Astrocyte (in vitro differentiated cells and primary cell): ENCODE measurements at places on chromosomes 16 and 17. TPM values are rescaled to one million over a fixed set of nuclear protein-coding genes. Genes with fewer than 3 reads are reported as not detected.

The CHST4 gene
- 0.09 TPM in 1 of 2 replicates, not detected in the other for total RNA-seq

The FBXW10 gene
- not detected in 2 replicates for total RNA-seq

The KRTAP2-3 gene
- total RNA-seq: 3.8 and 7.1 TPM in 2 replicates

The ZNF287 gene
- 8.7 and 8.9 TPM in 2 replicates for total RNA-seq

The ABCA10 gene
- 0.20 and 0.75 TPM in 2 replicates for total RNA-seq

The NPIPB6 gene
- 1.7 TPM in 1 of 2 replicates, not detected in the other for total RNA-seq

The UMOD gene
- not detected in 2 replicates for total RNA-seq

The SULT1A2 gene
- not detected in 2 replicates for total RNA-seq

The TVP23A gene
- total RNA-seq: 0.34 and 0.70 TPM in 2 replicates

The CLEC18A gene
- 3.4 and 5.7 TPM in 2 replicates for total RNA-seq

The PRSS22 gene
- 0.58 and 1.5 TPM in 2 replicates for total RNA-seq

The MAP3K3 gene
- 28.3 and 30.5 TPM in 2 replicates for total RNA-seq

The KRTAP3-1 gene
- total RNA-seq: not detected in 2 replicates

GRCh38 chr16:80599466-80599865, 58.7 kb downstream of the DYNLRB2 start:
- DNase-seq: peak; percentile 38
- H3K36me3 ChIP-seq: no peaks in the 10 kb centered on the region
- H3K4me3 ChIP-seq: no peak overlapping the region
- H3K4me1 ChIP-seq: peaks cover 9% of the 10 kb centered on the region
- H3K27me3 ChIP-seq: no peaks in the 10 kb centered on the region

- H3K36me3 ChIP-seq: no peaks in the 10 kb centered on the region
- peaks cover 16% of the 10 kb centered on the region for H3K4me1 ChIP-seq
- H3K27me3 ChIP-seq: no peaks in the 10 kb centered on the region
- DNase-seq: no peak
- H3K27ac ChIP-seq: no peak overlapping the region
Measured at GRCh38 chr17:37844977-37845293, 79.3 kb upstream of the TBC1D3K start.

GRCh38 chr17:65062171-65062915, 5.8 kb upstream of the GNA13 start:
- H3K27ac ChIP-seq: no peak overlapping the region
- H3K4me3 ChIP-seq: no peak overlapping the region
- no peak for DNase-seq
- H3K4me1 ChIP-seq: peaks cover 6% of the 10 kb centered on the region
- H3K27me3 ChIP-seq: no peaks in the 10 kb centered on the region

- H3K36me3 ChIP-seq: no peaks in the 10 kb centered on the region
- DNase-seq: peak; percentile 97
- no peaks in the 10 kb centered on the region for H3K27me3 ChIP-seq
- H3K27ac ChIP-seq: peak overlapping the region; percentile 95
- no peak overlapping the region for H3K4me3 ChIP-seq
Measured at GRCh38 chr16:17518441-17518840, 47.7 kb upstream of the XYLT1 start.

DNA sequence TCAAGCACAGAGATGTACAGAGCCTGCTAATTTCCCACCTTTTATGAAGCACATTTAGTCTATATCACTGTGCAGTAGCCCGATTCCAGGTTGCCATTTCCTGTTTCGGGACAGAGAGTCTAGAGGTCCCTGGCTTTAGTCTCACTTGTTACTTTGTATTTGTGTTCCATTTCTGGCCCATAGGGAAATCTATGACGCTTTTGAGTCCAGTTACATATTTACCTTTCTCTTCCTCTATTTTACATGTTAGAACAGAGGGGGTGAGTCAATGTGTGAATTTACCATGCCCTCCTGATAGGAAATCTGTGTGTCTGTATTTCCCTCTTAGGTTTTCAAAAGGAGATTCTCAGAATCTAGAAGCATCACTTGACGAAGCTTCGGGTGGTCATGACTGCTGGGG, 227.1 kb upstream of the ZFHX3 start:
- no peaks in the 10 kb centered on the region for H3K36me3 ChIP-seq
- no peaks in the 10 kb centered on the region for H3K4me1 ChIP-seq
- no peak overlapping the region for H3K4me3 ChIP-seq
- no peaks in the 10 kb centered on the region for H3K27me3 ChIP-seq
- no peak overlapping the region for H3K27ac ChIP-seq

DNA sequence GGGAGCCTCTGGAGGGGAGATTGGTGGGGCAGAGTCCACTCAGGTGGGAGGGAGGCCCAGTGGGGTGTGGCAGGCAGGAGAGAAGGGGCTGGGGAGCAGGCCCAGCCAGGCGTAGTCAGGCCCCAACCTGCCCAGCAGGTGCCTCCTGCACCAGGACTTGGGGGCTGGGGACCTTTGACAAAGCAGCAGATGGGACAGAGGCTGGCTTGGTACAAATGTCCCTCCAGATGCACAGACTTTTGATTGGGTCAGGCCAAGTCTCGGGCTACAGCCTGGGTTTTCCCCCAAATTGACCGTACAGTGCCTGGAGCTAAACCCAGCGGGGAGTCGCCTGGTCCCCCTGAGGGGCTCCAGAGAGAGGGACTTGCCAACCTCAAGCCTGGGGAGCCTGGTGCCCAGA, 411 bp downstream of the GGT6 start:
- H3K27ac ChIP-seq: no peak overlapping the region
- no peak for DNase-seq

- no peak overlapping the region for H3K4me3 ChIP-seq
- peaks cover 7% of the 10 kb centered on the region for H3K4me1 ChIP-seq
- no peaks in the 10 kb centered on the region for H3K27me3 ChIP-seq
- H3K36me3 ChIP-seq: peaks cover 74% of the 10 kb centered on the region
- H3K27ac ChIP-seq: no peak overlapping the region
Measured at GRCh38 chr17:1673041-1673785, 11.5 kb downstream of the PRPF8 start.

- no peaks in the 10 kb centered on the region for H3K27me3 ChIP-seq
- H3K36me3 ChIP-seq: no peaks in the 10 kb centered on the region
- no peak overlapping the region for H3K27ac ChIP-seq
- DNase-seq: no peak
- no peaks in the 10 kb centered on the region for H3K4me1 ChIP-seq
- H3K4me3 ChIP-seq: no peak overlapping the region
Measured at GRCh38 chr16:48676836-48677235, 66.9 kb upstream of the N4BP1 start.

GRCh38 chr16:11251525-11252481, 4.2 kb downstream of the SOCS1 start:
- H3K27ac ChIP-seq: peak overlapping the region; percentile 64
- peak; percentile 87 for DNase-seq
- H3K4me1 ChIP-seq: peaks cover 36% of the 10 kb centered on the region

DNA sequence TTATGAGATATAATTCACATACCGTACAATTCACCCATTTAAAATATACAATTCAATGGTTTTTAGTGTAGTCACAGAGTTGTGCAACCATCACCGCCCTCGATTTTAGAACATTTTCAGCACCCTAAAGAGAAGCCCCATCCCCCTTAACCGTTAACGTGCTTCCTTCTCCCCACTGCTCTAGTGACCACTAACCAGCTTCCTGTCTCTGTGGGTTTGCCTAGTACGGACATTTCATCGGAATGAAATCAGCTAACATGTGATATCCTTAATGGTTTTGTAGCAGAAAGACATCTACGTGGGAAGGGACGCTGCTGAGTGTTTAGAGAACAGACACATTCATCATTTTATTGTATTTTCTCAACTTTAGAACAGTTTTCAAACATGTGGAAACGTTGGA, 80.8 kb upstream of the HSBP1 start:
- peak overlapping the region; percentile 40 for H3K27ac ChIP-seq
- DNase-seq: peak; percentile 91
- H3K4me3 ChIP-seq: no peak overlapping the region
- no peaks in the 10 kb centered on the region for H3K27me3 ChIP-seq

DNA sequence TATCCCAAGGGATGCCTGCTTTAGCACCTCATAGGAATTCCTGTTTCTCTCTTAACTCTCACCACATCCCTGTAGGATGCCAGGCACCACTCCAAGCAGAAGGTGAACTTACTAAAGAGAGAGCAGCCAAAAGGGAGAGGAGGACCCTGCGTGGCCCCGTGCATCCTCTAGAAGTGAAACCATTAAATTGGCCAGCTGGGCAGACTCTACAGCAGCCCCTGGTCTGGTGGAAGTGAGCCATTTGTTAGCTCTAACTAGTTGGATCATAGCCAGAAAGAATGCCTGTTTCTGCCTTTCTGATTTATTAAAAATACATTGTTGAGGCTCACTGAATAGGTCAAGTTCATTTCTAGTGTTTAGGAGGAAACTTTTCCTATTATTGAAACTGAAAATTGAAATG, 22.3 kb downstream of the TMEM11 start:
- H3K4me1 ChIP-seq: no peaks in the 10 kb centered on the region
- H3K4me3 ChIP-seq: no peak overlapping the region
- H3K27me3 ChIP-seq: no peaks in the 10 kb centered on the region
- DNase-seq: no peak
- H3K27ac ChIP-seq: no peak overlapping the region

GRCh38 chr16:7373776-7374175, 41.1 kb downstream of the RBFOX1 start:
- H3K36me3 ChIP-seq: no peaks in the 10 kb centered on the region
- no peaks in the 10 kb centered on the region for H3K27me3 ChIP-seq
- no peak for DNase-seq

- no peaks in the 10 kb centered on the region for H3K27me3 ChIP-seq
- H3K27ac ChIP-seq: no peak overlapping the region
- no peak for DNase-seq
- H3K4me1 ChIP-seq: no peaks in the 10 kb centered on the region
Measured at GRCh38 chr16:82735186-82735585, 108.4 kb downstream of the CDH13 start.

- H3K4me3 ChIP-seq: no peak overlapping the region
- no peak overlapping the region for H3K27ac ChIP-seq
- DNase-seq: no peak
- no peaks in the 10 kb centered on the region for H3K27me3 ChIP-seq
- no peaks in the 10 kb centered on the region for H3K36me3 ChIP-seq
- H3K4me1 ChIP-seq: peaks cover 17% of the 10 kb centered on the region
Measured at GRCh38 chr16:73000907-73001521, 46.9 kb downstream of the ZFHX3 start.

DNA sequence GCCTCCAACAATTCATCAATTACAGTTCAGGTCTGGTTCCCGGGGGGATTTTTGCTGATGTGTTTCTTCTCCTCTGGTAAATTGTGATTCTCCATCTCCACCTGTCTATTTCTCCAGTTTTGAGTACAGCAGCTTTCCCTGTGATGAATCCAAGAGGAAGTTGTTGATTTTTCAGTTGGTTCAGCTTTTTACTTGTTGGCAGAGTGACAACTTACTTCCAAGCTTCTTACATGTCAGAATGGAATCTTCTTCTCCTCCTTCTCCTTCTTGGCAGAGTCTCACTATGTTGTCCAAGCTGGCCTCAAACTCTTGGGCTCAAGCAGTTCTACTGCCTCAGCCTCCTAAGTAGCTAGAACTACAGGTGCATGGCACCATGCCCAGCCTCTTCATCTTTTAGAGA, 33.4 kb upstream of the TMEM92 start:
- H3K36me3 ChIP-seq: no peaks in the 10 kb centered on the region
- H3K4me3 ChIP-seq: no peak overlapping the region
- no peak overlapping the region for H3K27ac ChIP-seq
- no peaks in the 10 kb centered on the region for H3K27me3 ChIP-seq
- H3K4me1 ChIP-seq: no peaks in the 10 kb centered on the region
- DNase-seq: peak; percentile 80
